ENCODE measurements at places on chromosomes 12 and 14.

GRCh38 chr14:69850086-69850735 is 29.0 kb upstream of the SMOC1 start:
- DNase-seq: peak; percentile 59

- no peak for DNase-seq
Observed at GRCh38 chr12:42886160-42886559, 296.6 kb upstream of the PRICKLE1 start.

DNA sequence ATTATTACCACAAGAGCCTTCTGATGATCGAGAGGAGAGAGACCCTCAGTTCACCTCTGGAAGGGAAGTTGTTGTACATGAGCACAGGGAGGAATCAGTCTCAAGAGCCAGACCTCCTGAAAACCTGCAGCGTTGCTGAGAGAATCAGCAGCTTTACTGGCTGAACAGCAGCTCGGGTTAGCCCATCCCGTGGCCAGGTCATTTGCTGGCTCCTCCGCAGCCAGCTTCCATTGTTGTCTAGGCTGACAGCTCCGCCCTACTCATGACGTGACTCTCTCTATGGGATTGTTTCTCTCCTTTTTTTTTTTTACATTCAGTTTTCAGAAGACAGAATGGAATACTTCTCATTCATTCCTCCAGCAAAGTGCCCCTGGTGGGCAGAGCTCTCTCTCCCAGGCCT is 69.9 kb downstream of the TGFB3 start:
- peak; percentile 35 for DNase-seq

GRCh38 chr12:102876883-102877282 is 40.2 kb downstream of the PAH start:
- no peak for DNase-seq
